Stimulated activated CD8-positive, alpha-beta memory T cell treated with anti-CD3 and anti-CD28 coated beads, Interleukin-4, amount 100 ng/mL, for 1 hour (primary cell): ENCODE measurements at places on chromosomes 7 and 10.

GRCh38 chr10:104498347-104499081 is 142.6 kb upstream of the SORCS3 start:
- DNase-seq = no peak

DNA sequence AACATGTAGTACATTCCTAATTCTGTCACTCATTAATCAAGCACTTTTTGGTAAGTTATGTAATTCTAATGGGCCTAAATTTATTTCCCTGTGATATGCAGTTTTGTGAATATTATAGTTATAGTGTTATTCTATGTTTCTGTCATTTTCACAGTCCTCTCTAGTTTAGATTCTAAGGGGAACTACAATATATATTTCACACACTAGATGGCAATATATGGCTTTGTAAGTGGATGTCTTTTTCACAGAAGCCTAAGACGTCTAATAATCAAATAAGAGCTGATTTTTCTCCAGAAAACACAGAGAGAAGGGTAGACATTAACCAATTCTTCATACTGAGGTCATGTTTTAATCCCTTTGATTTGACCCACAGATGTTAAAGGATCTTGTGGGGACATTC is 18.0 kb downstream of the RNLS start:
- DNase-seq = no peak

- no peak for DNase-seq
Observed at GRCh38 chr10:50395851-50396250, 144.5 kb upstream of the ASAH2 start.

GRCh38 chr10:79219322-79219957 is 127.8 kb upstream of the PPIF start:
- no peak for DNase-seq

DNA sequence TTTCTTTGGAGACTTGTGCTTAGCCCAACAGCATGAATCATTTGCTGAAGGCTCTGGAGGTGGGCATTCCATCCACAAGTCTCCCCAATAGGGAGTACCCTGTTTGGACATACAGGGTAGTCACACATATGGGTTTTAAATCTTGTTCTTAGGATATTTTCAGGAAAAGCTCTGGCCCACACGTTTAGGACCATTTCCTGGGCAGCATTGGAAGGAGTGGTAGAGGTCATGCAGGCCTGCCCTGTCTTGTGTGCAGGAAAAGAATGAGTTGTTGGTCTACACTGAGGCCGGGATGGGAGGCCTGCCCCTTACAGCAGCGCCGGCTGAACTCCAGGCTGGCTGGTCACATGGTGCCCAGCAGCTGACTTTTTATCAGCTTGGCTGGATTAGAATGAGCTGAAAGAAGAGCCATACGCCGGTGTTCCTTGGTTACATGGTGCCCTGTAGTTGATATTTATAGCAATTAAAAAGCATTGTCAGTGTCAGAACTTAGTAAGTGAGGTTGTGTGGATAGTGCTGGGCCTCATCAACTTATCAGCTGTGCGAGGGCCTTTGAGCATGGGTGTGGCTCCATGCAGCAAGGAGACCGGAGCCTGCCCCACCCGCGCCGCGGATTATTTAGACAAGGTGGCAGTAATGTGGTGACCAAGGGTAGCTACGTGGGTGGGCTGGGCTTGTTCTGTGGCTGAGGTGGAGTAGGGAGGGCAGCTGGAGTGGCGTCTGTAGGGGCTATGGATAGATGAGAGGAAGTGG is 28.6 kb downstream of the OGDH start:
- no peak for DNase-seq

- no peak for DNase-seq
Observed at GRCh38 chr7:141500608-141501007, 50.6 kb upstream of the AGK start.

DNA sequence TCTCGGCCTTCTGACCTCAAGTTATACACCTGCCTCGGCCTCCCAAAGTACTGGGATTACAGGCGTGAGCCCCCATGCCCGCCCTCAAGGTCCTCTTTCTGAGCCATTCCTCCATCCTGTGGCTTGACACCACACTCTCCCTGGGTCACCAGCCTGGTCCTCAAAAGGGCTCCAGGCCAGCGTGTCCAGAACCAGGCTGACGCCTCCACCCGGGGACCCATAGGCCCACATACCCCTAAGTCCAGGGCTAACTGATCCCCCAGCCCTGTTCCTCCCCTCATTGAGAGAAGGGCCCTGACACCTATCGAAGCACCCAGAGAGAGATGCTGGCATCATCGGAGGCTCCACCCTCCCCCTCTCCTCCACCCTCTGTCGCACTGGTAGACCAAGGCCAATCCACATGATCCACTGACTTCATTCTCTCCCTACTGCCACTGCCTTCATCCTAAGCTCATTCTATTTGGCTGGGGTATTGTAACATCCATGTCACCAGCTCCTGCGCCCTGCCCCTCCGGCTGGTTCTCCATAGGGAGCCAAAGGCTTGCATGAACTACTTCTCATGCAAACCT is 46.7 kb downstream of the TMEM270 start:
- no peak for DNase-seq

DNA sequence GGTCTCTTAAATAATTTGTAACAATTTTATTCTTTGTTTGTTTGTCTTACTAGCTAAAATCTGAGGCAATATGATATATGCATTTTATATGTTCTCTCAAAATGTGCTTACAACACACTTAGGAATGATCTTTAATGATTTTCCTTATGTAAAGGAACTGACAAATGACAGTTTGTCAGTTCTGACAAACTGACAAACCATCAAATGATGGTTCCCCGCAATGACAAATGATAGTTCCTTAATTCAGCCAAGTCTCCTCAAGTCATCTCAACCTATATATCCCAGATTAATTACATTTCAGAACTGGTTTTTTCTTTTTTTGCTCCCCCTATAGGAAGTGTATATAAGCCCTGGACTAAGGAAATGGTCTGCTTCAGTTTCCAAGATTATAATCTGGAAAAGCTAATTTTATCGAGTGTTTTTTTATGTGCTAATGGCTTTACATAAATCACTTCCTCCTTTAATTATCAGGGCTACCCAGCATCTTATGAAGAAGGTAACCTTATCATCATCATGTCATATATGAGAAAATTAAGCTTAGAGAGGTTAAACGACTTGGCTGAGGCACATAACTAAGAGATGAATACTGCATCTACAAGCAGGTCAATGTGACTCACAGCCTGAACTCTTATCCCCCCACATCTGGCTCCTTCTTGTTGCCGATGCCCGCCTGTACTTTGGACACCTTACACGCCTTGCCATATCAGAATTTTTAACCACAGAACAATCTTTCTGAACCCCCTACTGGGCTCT is 75.1 kb downstream of the RELN start:
- DNase-seq = no peak
